ENCODE measurements at places on chromosomes 13 and 19. TPM values are rescaled to one million over a fixed set of nuclear protein-coding genes. Genes with fewer than 3 reads are reported as not detected.

- no peak for DNase-seq
These were observed 4.0 kb downstream of the SPPL2B start for GRCh38 chr19:2332341-2333026.

GRCh38 chr13:26837997-26838396 is 77.4 kb upstream of the GPR12 start:
- DNase-seq: no peak

The KLK3 gene
- not detected for total RNA-seq

GRCh38 chr19:13094106-13094504 is 8.6 kb downstream of the LYL1 start:
- DNase-seq: no peak

- DNase-seq: no peak
These were observed 5.0 kb downstream of the RDH8 start for GRCh38 chr19:10018263-10018662.

DNA sequence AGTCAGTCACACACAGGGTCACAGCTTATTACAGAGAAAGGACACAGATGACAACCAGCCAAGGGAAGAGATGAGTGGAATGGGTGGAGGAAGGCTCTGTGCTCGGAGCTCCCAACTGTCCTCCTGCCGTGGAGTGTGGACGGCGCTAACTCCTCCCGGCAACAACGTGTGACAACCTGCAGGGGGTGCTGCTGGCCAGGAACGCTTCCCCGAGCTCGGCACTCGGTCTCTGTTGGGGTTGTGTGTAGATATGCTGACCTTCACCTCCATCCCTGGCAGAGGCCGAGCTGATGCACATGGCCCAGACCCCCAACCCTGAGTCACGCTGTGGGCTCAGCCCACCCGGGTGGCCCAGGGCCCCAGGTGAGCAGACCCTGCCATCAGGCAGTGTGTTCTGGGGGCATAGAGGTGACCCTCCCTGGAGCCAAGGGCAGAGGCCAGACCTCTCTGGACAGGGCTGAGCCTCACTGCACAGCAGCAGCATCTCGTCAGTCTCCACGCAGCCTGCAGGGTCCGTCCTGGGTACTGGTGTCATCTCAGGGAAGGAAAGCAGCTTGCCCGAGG is 14.1 kb downstream of the ZNF444 start:
- DNase-seq: peak; percentile 62

DNA sequence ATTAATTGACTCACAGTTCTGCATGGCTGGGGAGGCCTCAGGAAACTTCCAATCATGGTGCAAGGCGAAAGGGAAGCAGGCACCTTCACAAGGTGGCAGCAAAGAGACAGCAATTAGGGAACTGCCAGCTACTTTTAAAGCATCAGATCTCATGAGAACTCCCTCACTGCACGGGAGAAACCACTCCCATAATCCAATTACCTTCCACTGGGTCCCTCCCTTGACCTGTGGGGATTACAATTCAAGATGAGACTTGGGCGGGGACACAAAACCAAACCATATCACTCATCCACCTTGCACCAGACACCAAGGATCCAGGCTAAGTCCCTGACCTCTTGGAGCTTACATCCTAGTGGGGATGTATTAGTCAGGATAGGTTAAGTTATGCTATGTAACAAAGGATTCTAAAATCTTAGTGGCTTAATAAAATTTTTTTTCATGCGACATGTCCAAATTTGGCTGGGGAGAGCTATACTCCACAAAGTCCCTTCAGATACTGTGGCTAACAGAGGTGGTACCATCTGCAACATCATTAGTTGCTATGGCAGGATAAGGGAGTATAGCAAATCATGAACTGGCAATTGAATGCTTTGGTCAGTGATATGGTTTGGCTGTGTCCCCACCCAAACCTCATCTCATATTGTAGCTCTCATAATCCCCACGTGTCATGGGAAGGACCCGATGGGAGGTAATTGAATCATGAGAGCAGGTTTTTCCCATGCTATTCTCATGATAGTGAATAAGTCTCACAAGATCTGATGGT is 8.3 kb upstream of the FAM187B start:
- no peak for DNase-seq

The CASP14 gene
- not detected for total RNA-seq

- no peak for DNase-seq
These were observed 2.3 kb upstream of the N4BP2L1 start for GRCh38 chr13:32430018-32430747.

- peak; percentile 97 for DNase-seq
These were observed 44.0 kb downstream of the ZNF823 start for GRCh38 chr19:11694533-11695439.

- peak; percentile 47 for DNase-seq
These were observed 551 bp downstream of the FZR1 start for GRCh38 chr19:3506384-3507340.

DNA sequence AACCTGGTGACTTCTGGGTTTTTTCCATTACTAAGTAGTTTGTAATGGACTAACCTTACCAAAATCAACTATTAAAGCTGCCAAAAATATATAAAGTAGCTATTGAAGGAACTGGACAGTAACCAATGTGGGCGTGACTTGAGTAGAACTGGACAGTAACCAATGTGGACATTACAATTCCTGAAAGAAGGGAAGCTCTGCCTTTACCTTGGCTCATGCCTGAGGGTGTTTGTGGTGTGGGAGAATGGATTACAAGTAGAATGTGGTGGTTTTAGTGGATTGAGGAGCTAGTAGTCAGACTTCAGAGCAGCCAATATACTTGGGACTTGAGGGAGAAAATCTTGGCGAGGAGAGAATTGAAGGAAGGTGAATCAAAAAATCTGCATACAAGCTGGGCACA is 17.5 kb downstream of the LRRC63 start:
- no peak for DNase-seq

All from neural progenitor cell (in vitro differentiated cells).